ENCODE measurements at places on chromosomes 4 and X.

DNA sequence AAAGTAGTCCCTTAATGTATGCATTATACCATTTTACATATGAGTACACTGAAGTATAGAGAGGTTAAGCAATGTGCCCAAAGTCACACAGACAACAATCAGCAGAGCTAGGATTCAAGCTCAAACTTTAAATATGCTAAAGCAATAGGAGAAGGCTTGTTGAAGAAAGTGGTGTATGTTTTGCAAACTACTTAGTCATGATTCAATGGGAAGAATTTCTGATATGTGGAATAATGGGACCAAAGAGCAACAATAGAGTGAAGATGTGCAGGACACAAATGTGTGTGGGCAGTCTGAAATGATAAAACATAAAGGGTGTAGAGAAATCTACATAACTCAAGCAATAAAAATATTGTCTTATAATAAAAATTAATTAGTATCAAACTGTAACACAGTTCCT lies 109.0 kb upstream of the ARSJ start:
- DNase-seq, result no peak

DNA sequence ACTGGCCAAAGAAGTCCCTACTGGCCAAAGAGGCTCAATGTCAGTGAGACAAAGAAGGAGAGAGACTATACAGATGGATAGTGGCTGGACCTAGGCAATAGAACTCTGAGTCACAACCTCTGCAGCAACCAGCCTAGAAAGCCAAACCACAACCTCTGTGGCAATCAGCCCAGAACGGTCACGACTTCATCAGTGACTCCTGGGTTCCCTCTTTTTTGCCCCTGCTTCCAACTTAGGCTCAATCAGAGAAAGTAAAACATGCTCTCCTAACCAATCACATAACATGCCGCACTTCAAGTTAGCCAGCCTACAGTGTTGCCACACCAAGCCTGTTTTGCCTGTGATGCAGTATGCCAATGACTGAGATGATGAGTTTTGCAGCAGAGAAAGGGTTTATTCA lies 203.4 kb downstream of the ANAPC10 start:
- DNase-seq, result no peak

DNA sequence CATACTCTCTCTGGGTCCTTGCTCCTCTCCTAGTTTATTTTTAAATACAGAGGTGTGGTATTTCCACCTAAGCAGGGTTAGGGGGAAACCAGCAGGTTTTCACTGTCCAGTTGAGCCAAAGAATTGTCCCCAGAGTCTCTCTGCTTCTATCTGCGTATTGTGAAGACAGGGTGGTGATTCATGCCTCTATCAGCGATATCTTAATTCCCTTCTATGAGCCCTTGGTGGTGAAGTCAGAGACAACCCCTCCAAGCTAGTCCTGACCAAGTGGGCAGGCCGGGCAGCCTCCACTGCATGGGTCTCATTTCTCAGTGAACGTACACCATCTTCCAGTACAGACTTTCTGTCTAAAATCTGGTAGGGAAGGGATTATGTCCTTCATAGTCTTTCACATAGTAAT lies 100.5 kb upstream of the GPR34 start:
- no peak for DNase-seq

- no peak for DNase-seq
Observed at GRCh38 chr4:110164251-110164650, 34.2 kb downstream of the ELOVL6 start.

DNA sequence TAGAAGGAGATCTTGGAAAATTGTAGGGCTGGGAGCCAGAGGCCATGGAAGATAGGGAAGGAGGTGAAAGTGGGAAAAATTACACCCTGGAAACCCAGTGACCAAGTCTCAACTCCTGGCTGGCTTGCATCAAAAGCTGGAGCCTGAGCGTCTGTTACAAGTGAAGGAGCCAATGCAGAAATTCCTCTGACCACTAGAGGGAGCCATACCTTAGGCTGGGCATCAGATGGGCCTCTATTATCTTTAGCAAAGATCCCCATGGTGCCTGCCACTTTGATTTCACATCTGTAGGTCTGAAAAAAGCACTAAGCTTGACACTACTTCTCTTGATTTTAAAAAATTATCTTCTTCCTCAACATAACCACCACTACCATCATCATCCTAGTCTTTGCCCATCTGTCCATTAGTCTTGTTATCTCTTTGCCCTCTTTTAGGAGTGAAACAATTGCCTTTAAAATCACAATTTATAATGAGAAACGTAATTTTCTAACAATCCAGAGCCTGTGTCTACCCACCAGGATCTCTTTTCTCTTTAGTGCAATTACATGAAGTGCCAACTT lies 62.9 kb downstream of the ANAPC4 start:
- DNase-seq, result no peak

GRCh38 chrX:41491267-41492004 lies 44.3 kb downstream of the NYX start:
- no peak for DNase-seq

GRCh38 chrX:2325076-2325784 lies 175.5 kb downstream of the DHRSX start:
- peak; percentile 4 for DNase-seq

- DNase-seq, result no peak
Observed at GRCh38 chrX:35090801-35091200, 148.2 kb downstream of the FAM47B start.

GRCh38 chrX:107738272-107738671 lies 37.3 kb downstream of the TSC22D3 start:
- DNase-seq, result no peak

- no peak for DNase-seq
Observed at GRCh38 chr4:118770741-118771187, 65.2 kb downstream of the SEC24D start.

Measured in stimulated activated CD8-positive, alpha-beta memory T cell treated with anti-CD3 and anti-CD28 coated beads, Interleukin-4, amount 100 ng/mL, for 4 hours (primary cell).